Activated CD4-positive, alpha-beta T cell treated with anti-CD3 and anti-CD28 coated beads, Interleukin-2, amount 10 ng/mL, durations not matched to agents 7 days and 5 days (primary cell): ENCODE measurements at places on chromosomes 5 and 9. TPM values are rescaled to one million over a fixed set of nuclear protein-coding genes. Genes with fewer than 3 reads are reported as not detected.

GRCh38 chr5:54156577-54156976 is 153.8 kb downstream of the ARL15 start:
- H3K4me1 ChIP-seq, result no peaks in the 10 kb centered on the region
- no peak overlapping the region for H3K4me3 ChIP-seq
- H3K27ac ChIP-seq, result no peak overlapping the region
- H3K36me3 ChIP-seq, result no peaks in the 10 kb centered on the region
- DNase-seq, result no peak
- H3K27me3 ChIP-seq, result no peaks in the 10 kb centered on the region

DNA sequence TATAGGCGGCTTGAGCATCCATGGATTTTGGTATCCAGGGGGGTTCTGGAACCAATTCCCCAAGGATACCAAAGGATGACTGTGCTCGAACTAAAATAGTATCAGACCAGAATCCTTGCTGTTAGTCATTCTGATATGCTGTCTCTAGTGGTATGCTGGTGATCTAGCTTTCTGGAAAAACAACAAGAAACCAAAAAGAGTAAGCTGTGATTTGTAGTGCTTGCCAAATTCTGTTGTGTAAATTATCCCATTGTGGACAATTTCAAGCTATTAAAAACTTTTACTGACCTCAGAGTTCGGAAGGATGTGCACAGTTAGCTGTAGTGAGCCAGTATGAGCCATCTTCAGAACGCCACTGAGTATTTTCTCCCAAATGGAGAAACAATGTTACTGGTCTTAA is 99.0 kb upstream of the FBN2 start:
- H3K4me3 ChIP-seq, result no peak overlapping the region
- H3K36me3 ChIP-seq, result no peaks in the 10 kb centered on the region
- no peak overlapping the region for H3K27ac ChIP-seq
- no peaks in the 10 kb centered on the region for H3K4me1 ChIP-seq
- DNase-seq, result no peak

Gene PCDHGB5
- total RNA-seq, result not detected

GRCh38 chr9:116842658-116843057 is 155.6 kb downstream of the TRIM32 start:
- H3K4me3 ChIP-seq, result no peak overlapping the region
- H3K4me1 ChIP-seq, result no peaks in the 10 kb centered on the region
- DNase-seq, result no peak

Gene PCDHA6
- total RNA-seq, result not detected

Gene NUTM2G
- not detected for total RNA-seq

- H3K4me1 ChIP-seq, result no peaks in the 10 kb centered on the region
- H3K36me3 ChIP-seq, result no peaks in the 10 kb centered on the region
- no peak for DNase-seq
- no peak overlapping the region for H3K4me3 ChIP-seq
- no peak overlapping the region for H3K27ac ChIP-seq
These were observed 8.9 kb downstream of the SPINK14 start for GRCh38 chr5:148177207-148177606.

Gene BAAT
- total RNA-seq, result 0.07 TPM

GRCh38 chr5:158324236-158324635 is 465.3 kb upstream of the CLINT1 start:
- no peak overlapping the region for H3K4me3 ChIP-seq
- no peaks in the 10 kb centered on the region for H3K36me3 ChIP-seq
- no peaks in the 10 kb centered on the region for H3K27me3 ChIP-seq
- DNase-seq, result no peak

DNA sequence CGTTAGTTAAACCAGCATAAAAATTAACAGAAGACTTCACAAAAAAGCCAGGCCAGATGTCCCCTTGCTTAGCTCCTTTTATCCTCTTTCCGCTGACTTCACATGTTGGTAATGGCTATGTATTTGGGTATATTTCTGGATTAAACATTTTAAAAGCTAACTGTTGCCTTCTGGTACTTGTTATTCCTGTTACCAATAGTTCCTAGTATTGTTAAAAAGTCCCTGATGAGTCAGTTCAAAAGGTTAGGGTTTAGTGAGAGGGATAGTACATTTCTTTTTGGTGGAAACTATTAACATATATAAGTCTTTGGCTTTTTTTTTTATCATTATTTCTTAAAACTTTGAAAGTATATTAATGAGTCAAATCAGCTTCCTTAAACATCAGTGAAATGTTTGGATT is 103.2 kb upstream of the ELL2 start:
- no peaks in the 10 kb centered on the region for H3K27me3 ChIP-seq
- H3K27ac ChIP-seq, result no peak overlapping the region
- H3K36me3 ChIP-seq, result no peaks in the 10 kb centered on the region
- DNase-seq, result no peak
- H3K4me1 ChIP-seq, result peaks cover 16% of the 10 kb centered on the region

- no peak for DNase-seq
- H3K36me3 ChIP-seq, result no peaks in the 10 kb centered on the region
- H3K4me3 ChIP-seq, result no peak overlapping the region
- H3K27me3 ChIP-seq, result no peaks in the 10 kb centered on the region
- no peaks in the 10 kb centered on the region for H3K4me1 ChIP-seq
These were observed 17.3 kb downstream of the SPINK9 start for GRCh38 chr5:148352696-148353095.

DNA sequence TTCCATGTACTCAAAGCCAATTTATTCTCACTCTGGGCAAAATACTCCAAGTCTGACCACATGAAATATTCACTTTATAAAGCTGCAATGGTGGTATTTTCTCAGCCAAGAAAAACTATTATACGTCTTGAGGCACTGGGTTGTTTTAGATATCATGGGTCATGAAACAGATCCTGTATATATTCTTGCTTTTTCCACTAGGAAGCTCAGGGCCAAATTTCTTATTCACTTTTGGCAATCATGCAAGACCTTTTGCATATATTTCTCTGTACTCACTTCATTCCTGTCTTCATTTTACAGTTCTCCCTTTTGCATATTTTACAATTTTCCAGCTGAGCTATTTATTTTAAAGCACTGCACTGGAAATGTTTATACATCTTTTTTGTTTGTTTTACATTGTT is 49.8 kb downstream of the GABBR2 start:
- no peak for DNase-seq
- no peak overlapping the region for H3K27ac ChIP-seq
- H3K27me3 ChIP-seq, result peaks cover 3% of the 10 kb centered on the region
- H3K4me3 ChIP-seq, result no peak overlapping the region
- no peaks in the 10 kb centered on the region for H3K36me3 ChIP-seq

- no peak for DNase-seq
- H3K27ac ChIP-seq, result no peak overlapping the region
- H3K27me3 ChIP-seq, result no peaks in the 10 kb centered on the region
- H3K4me3 ChIP-seq, result no peak overlapping the region
- no peaks in the 10 kb centered on the region for H3K36me3 ChIP-seq
These were observed 614.1 kb upstream of the CDH9 start for GRCh38 chr5:27652505-27652904.

Gene RGP1
- 24.7 TPM for total RNA-seq

Gene GDA
- not detected for total RNA-seq

GRCh38 chr5:27388755-27389154 is 350.4 kb upstream of the CDH9 start:
- no peaks in the 10 kb centered on the region for H3K36me3 ChIP-seq
- H3K4me1 ChIP-seq, result no peaks in the 10 kb centered on the region
- H3K27me3 ChIP-seq, result no peaks in the 10 kb centered on the region
- no peak overlapping the region for H3K27ac ChIP-seq

DNA sequence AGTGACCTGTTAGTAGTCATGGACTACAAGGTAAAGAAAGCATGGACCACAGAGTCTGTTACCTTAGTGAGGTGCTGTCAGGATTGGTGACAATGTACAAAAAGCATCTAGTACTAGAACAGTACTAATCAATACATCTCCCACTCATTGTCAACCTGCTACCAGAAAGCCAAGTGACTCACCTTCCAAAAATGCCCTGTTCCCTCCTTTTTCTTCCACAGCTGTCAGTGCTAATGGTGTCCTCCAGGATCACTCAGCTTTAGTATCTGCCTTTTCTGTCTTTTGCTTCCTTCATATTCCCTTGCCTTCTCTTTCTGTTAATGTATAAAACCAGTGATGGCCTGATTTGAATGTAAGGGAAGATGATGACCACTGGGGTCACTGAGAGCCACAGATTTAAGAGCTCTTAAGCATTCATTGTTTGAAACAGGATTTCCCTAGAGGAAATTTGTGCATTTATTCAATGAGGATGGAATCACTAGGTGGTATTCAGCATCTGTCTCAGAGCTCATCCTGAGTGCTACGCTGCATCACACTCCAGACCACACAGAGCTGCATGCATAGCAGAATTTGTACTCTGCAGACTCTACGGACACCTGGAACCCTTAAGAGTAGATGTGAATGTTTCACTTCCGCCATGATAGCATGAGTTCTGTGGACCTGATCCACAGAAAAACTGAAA is 71.0 kb downstream of the SV2C start:
- H3K27ac ChIP-seq, result no peak overlapping the region
- DNase-seq, result no peak
- H3K4me3 ChIP-seq, result no peak overlapping the region
- H3K4me1 ChIP-seq, result no peaks in the 10 kb centered on the region
- H3K27me3 ChIP-seq, result peaks cover 29% of the 10 kb centered on the region

GRCh38 chr9:656926-657568 is 184.4 kb upstream of the DMRT1 start:
- H3K27me3 ChIP-seq, result peaks cover 3% of the 10 kb centered on the region
- H3K4me1 ChIP-seq, result peaks cover 7% of the 10 kb centered on the region
- no peak overlapping the region for H3K4me3 ChIP-seq
- no peak for DNase-seq
- H3K27ac ChIP-seq, result no peak overlapping the region

DNA sequence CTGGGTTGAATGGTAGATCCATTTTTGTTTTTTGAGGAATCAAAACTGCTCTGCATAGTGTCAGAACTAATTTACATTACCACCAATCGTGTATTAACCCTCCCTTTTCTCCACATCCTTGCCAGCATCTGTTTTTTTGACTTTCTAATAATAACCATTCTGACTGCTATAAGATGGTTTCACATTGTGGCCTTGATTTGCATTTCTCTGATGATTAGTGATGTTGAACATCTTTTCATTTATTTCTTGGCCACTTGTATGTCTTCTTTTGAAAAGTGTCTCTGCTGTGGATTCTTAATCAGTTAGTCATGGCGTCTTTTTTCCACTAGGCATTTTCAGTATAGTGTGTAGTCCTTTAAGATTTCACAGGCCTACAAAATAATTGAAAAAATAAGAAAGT is 2144.3 kb upstream of the C9orf72 start:
- no peak overlapping the region for H3K4me3 ChIP-seq
- H3K27me3 ChIP-seq, result no peaks in the 10 kb centered on the region
- H3K36me3 ChIP-seq, result no peaks in the 10 kb centered on the region
- DNase-seq, result no peak

- H3K4me1 ChIP-seq, result no peaks in the 10 kb centered on the region
- DNase-seq, result no peak
- no peaks in the 10 kb centered on the region for H3K27me3 ChIP-seq
- no peak overlapping the region for H3K27ac ChIP-seq
- H3K36me3 ChIP-seq, result no peaks in the 10 kb centered on the region
These were observed 464.5 kb downstream of the CSNK1G3 start for GRCh38 chr5:123976379-123977033.

- DNase-seq, result no peak
- no peak overlapping the region for H3K27ac ChIP-seq
- peaks cover 2% of the 10 kb centered on the region for H3K36me3 ChIP-seq
- H3K4me3 ChIP-seq, result no peak overlapping the region
- H3K4me1 ChIP-seq, result no peaks in the 10 kb centered on the region
These were observed 94.1 kb downstream of the COMMD10 start for GRCh38 chr5:116178925-116179324.
